AG09319 (cell line): ENCODE measurements at places on chromosomes 2 and 18.

DNA sequence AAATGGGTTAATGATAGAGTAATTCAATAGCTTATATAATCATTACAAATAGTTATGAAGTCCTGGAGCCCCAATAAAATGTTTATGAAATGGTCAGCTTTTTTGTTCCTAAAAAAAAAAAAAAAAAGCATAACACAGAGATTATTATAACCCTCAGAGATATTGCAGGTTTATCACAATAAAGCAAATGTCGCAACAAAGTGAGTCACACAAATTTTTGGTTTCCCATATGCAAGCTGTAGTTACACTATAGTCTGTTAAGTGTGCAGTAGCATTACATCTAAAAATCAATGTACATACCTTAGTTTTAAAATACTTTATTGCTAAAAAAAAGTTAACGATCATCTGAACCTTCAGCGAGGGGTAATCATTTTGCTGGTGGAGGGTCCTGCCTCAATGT is 20.0 kb downstream of the WDFY1 start:
- no peak for DNase-seq

DNA sequence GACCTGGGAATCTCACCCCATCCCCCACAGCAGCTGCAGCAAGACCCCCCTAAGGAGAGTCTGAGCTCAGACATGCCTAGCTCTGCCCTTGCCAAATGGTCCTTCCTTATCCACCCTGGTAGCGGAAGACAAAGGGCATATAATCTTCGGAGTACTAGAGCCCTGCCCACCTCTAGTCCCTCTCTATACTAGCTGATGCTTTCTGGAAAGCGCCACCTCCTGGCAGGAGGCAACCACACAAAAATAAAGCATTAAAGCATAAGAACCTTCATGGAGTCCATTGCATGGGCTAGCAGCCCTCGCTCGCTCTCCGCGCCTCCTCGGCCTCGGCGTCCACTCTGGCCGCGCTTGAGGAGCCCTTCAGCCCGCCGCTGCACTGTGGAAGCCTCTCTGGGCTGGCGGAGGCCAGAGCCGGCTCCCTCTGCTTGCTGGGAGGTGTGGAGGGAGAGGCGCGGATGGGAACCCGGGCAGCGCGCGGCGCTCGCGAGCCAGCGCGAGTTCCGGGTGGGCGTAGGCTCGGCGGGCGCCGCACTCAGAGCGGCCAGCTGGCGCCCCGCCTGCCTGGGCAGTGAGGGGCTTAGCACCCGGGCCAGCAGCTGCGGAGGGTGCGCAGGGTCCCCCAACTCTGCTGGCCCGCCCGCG is 941.2 kb downstream of the SUCLG1 start:
- no peak for DNase-seq

DNA sequence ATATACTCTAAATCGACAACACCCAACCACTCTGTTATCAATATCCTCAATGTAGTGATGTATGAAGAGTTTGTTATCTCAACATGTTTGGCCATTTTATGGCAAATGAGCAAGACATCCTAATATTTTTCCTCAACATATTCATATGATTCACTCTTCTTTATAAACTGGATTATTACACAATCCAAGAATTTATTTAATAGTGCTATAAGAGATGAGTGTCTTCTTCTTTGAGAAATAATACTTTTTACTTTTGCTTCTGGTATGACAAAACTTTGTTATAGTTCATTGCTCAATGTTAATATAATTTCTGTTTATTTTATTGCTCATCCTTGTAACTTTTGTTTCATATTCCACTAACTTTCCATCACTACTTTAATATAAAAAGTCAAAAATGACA is 44.3 kb downstream of the SCN9A start:
- no peak for DNase-seq

DNA sequence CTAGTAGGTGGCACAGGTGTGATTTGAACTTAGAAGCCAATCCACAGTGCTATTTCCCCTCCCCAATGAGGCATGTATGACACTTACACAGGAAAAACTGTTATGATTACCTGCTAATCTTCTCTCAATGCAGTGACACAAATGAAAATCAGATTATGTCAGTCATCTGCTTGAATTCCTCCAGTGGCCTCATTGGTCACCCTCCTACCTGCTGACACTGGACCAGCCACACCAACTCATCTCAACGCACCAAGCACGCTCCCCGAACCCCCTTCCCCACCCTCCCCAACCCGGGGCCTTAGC is 82.2 kb upstream of the SEC11C start:
- DNase-seq: no peak

DNA sequence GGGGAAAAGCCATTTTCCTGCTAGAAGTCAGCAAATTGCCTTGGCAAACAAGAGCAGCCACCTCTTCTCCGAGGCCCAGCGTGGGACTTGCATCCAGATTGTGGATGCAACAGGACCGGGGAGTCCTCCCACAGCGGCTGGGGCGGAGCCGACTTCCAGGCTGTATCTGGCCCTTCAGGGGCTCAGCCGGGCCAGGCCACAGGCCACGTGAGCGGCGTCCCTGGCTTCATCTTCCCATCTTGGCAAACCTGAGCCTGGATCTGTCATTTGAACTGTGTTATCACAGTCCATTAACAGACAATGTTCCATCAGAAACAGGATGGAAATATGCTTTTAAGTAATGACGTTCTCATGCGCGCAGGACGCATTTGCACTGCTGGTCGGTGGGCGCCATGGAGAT is 483.5 kb upstream of the SALL3 start:
- no peak for DNase-seq

DNA sequence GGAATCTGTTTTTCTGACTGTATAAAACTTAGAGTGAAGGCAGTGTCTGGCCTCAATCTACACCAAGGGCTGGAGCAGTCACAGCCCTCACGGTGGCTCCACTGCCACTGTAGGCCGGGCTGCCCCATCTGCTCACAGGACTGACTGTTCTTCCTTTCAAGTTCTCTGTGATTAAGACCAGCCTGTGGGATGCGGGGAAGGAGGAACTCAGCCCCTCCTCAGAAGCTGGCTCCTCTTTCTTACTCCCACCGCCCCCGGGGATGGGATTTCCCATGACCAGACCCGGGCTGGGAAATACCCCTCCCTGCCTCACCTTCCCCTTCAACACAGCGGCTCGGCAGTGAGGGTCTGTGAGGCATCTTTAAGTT is 106.0 kb downstream of the COPS8 start:
- no peak for DNase-seq

DNA sequence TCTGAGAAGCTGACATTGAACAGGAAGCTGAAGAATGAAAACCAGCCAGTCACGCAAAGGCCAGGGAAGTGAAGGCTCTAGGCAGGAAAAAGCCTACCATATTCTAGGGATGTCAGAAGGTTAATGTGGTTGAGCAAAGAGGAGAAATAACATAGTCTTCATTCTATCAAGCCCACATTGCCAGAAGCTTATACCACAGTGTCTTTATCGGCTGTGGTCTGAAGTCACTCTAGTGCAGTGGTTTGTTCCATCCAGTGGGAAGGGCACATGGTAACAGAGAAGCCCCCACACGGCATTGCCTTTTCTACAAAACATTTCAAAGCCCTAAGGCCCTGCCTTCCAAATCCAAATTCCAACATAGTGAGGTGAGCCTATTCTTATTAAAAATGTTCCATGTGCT is 311.3 kb downstream of the TNS1 start:
- no peak for DNase-seq

GRCh38 chr2:205477016-205477705 is 205.1 kb upstream of the NRP2 start:
- DNase-seq: no peak

DNA sequence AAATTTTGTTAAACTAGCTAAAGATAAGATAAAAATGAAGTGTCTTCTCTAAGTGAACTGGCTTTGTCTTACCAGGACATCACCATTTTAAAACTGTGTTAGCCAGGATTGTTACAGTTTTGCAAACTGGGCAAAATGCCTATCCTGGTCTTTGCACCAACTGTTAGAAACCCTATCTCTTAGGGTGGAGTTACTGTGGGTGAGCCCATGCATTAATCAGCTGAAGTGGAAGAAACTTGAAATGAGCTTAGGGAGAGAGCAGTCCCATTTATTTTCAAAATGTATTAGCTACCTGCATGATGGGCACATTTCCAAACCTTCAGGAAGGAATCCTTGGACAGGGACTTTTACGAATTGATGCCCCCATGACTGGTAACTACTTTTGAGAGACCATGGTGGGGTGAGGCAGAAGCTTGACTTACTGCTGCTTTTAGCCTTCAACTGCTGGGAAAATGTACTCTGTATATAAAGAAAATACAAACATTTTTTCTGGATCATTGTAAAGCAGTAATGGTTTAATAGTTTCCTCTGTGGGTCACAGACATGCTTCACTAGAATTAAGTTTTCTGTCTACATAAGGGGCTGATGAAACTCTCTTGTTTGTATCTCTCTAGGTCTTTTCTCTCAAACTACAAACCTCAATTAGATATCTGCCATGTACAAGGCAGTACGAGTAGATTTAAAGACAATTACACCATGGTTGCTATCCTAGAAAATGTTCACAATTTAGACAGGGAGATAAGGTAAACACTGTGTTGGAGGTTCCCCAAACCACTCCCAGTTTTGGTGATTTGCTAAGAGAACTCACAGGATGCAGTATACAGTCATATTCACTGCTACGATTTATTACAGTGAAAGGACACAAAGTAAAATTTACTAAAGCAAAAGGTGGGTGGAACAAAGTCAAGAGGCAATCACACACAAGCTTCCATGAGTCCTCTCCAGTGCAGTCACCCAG is 321.4 kb upstream of the MMADHC start:
- DNase-seq: peak; percentile 22

DNA sequence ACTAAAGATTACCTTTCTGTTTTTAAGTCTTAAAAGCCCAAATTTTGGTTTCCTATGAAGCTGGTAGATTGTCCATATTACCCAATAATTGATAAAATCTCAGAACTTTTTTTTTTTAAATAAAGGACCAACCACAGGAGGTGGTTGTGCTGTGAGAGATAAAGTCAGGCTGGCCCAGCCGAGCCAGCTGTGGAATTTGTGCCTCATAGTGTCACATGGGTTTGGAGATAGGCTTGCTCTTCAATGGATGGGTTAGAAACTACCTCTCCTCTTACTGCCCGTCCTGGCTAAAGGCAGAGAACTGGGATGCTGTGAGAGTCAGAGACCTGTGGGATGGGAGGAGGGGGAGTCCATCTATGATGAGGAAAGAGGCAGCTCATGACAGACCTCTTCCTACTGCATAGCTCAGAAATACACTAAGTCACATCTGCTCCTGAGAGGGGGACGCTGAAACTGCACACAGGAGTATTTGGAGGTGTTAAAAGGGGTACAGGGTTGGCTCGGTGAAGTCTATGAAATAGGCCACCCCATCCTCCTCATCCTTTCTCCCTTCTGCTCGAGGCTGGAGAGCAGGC is 99.7 kb upstream of the MGAT4A start:
- DNase-seq: no peak

GRCh38 chr2:174493549-174494331 is 6.9 kb upstream of the GPR155 start:
- no peak for DNase-seq

DNA sequence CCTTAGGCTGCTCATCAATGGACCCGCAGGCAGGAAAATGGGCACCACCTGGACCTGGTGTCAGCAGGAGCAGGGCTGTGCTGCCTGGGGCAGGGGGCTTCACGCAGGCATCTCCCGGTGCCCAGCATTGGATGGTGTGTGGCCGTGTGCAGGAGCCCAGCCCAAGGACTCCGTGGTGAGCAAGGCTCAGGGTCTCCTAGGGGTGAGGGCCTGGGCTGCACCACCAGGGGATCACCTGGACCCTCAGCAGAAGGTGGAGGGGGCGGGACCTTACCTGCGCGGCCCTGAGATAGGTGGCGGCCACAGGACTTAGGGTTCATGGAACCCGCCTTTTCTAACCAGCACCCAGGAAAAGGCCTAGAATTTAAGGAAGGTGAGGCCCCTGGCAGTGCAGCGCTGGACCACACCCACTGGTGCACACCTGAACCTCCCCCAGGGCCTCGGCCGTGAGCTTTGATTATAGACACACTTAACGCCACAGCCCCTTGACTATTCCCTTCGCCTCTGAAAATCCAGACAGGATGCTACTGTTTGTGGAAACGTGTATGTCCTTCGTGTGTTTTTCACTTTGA is 89.0 kb downstream of the TMEM18 start:
- no peak for DNase-seq

- DNase-seq: no peak
These were observed 225.7 kb upstream of the ST6GAL2 start for GRCh38 chr2:107111623-107112022.

DNA sequence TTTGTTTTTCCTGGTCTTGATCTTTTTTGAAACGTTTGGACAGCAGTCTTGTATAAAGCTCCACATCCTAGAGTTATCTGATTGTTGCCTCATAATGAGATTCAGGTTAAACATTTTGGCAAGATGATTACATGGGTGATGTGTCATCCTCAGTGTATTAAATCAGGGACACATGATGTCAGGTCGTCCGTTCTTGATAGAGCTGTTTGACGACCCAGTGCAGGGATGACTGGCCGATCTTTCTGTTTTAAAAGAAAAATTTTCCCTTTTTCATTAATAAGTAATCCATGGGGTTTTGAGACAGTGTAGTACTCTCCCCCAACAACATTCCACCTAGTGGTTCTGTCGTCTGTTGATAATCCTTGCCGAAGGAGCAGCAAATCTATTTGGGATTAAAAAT is 44.5 kb upstream of the SERPINB2 start:
- no peak for DNase-seq

DNA sequence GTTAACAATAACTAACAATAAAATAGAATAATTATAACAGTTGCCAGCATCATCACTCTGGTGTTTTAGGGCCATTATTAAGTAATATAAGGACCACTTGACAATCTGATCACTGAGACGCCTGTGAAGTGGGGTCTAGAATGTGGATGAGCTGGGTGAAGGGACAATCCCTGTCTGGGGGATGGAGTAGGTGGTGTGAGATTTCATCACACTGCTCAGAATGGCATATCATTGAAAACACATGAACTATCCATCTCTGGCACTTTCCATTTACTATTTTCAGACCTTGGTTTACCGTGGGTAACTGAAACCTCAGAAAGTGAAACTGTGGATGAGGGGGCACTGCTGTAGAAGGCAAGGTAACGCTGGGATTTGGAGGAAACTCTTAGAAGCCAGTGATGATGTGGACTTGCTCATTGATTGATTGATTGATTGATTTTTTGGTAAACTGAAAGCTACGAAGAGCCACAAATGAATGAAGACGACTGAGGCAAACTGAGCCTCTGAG is 204.4 kb upstream of the TWIST2 start:
- no peak for DNase-seq

DNA sequence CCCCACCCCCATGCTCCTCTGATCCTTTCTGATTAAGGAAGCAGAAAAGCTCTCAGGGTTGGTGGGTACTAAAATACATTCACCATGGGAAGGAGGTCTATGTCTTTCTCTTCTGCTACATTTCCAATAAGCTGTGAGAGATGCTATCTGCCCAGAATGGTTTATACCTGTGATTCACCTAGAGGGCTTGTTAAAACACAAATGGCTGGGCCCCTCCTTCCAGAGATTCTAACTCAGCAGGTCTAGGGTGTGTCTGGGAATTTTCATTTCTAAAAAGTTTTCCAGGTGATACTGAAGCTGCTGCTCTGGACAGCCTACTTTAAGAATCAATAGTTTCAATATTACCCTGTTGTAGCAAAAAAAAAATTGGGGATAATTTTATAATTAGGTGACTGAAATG is 772.2 kb upstream of the ZEB2 start:
- no peak for DNase-seq

GRCh38 chr2:213147538-213147937 is 3.9 kb downstream of the IKZF2 start:
- DNase-seq: no peak
